Upper lobe of left lung (tissue), 6 donors: ENCODE measurements at places on chromosomes 3 and 15.

DNA sequence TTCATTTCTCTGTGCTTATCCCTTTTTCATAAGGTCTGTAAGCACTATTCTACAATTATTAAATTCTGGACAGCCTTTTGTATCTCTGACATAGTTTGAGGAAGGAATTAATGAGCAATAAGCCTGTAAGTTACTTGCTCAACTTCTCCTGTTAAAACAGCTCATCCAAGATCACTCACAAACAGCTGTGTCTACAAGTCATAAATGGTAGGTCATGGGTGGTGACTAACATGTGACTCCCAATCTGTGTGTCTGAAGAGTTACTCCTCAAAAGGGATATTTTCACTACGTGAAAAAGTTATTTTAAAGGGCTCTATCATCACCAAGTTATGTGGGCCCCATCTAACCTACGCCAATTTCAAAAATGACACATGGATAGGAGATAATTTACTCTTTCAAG lies 145.2 kb upstream of the CBLB start:
- no peaks in the 10 kb centered on the region for H3K36me3 ChIP-seq
- no peak overlapping the region for H3K4me3 ChIP-seq
- no peaks in the 10 kb centered on the region for H3K27me3 ChIP-seq

- peak; percentile 92 for DNase-seq
- peaks cover 9% of the 10 kb centered on the region for H3K4me1 ChIP-seq
- no peaks in the 10 kb centered on the region for H3K36me3 ChIP-seq
Measured at GRCh38 chr15:59371458-59372351, 966 bp downstream of the MYO1E start.

DNA sequence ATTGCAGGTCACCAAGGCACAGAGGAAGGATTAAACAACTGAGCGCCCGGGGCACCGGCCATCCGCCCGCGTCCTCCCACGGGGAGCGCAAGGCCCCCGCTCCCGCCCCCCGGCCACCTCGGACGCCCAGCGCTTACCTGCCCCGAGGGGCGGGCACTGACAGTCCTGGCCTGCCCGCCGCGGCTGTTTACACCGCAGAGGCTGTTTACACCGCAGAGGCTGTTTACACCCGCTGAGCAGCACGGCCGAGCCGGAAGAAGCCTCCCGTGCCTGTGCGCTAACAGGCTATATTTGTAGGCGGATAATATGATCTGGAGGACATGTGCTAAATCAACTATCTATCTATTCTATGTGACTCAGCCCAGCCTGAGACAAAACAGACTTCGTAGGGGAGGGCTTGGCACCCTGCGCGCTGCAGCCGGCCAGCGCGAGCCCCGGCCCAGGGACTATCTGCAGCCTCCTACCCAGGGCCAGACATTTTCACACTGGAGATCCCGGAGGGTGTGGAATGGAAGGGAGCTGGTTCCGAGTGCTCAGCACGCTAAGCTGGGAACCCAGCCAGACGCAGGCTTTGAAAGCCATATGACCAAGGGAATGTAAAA lies at the start of gene LRRC2:
LRRC2 (minus strand) TSS at position 263 of the 602 bp plus-strand sequence. CDS start 14,711 bp downstream, outside the sequence.
- peaks cover 10% of the 10 kb centered on the region for H3K4me1 ChIP-seq
- DNase-seq = peak; percentile 87
- no peak within 1 kb of the TSS for H3K27ac ChIP-seq
- no peaks in the 10 kb centered on the region for H3K36me3 ChIP-seq

DNA sequence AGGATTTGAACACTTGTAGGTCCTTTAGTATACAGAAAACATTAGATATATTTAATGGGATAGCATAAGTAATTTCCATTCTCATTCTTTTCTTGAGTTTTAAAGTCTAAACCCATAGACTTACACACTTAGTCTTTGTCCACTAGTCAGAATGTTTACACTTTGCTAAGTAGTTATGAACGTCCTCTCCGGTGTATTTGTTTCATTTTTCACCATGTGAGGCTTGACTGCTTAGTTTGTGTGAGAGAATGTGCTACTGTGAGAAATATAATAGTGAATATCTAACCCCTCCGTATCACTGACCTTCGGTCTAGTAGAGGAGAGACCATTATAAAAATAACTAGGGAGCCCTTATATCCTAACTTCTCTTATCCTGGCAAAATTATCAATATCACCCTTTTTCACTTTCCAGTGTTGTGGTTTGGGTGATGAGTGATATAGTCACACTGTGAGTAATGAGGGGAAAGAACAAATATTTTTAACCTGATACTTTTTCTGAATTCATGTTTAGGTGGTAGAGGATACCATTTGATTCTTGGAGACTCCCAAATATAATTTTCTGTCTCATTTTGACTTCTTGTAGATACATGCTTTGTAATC lies 122.4 kb downstream of the UBE2E2 start:
- no peak for DNase-seq
- H3K27ac ChIP-seq = no peak overlapping the region
- peaks cover 11% of the 10 kb centered on the region for H3K4me1 ChIP-seq
- H3K4me3 ChIP-seq = no peak overlapping the region

GRCh38 chr3:110789315-110789714 lies 282.3 kb upstream of the NECTIN3 start:
- H3K27ac ChIP-seq = no peak overlapping the region
- no peak overlapping the region for H3K4me3 ChIP-seq
- no peaks in the 10 kb centered on the region for H3K4me1 ChIP-seq
- no peak for DNase-seq
- no peaks in the 10 kb centered on the region for H3K27me3 ChIP-seq

GRCh38 chr3:89954137-89954536 lies 846.7 kb downstream of the EPHA3 start:
- H3K27ac ChIP-seq = no peak overlapping the region
- DNase-seq = no peak
- H3K27me3 ChIP-seq = no peaks in the 10 kb centered on the region
- H3K4me3 ChIP-seq = no peak overlapping the region
- no peaks in the 10 kb centered on the region for H3K36me3 ChIP-seq
- no peaks in the 10 kb centered on the region for H3K4me1 ChIP-seq

DNA sequence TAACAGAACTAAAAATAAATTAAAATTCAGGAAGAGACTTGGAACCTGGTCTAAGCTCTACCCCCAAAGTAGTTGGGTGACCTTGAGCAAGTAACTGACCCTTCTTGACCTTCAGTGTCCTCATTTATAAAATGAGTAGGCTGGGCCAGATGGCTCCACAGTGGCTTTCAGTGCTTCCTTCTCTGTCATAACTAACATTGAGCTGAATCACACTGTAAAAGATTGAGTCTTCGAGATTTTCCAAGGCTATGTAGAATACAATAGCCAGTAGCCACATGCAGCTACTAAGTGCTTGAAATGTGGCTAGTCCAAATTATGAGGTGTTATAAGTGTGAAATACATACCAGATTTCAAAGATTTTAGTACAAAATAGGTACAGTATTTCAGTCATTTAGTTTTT lies 313.3 kb downstream of the MECOM start:
- no peaks in the 10 kb centered on the region for H3K36me3 ChIP-seq
- H3K4me3 ChIP-seq = no peak overlapping the region
- H3K27me3 ChIP-seq = no peaks in the 10 kb centered on the region
- peaks cover 6% of the 10 kb centered on the region for H3K4me1 ChIP-seq
- no peak overlapping the region for H3K27ac ChIP-seq

DNA sequence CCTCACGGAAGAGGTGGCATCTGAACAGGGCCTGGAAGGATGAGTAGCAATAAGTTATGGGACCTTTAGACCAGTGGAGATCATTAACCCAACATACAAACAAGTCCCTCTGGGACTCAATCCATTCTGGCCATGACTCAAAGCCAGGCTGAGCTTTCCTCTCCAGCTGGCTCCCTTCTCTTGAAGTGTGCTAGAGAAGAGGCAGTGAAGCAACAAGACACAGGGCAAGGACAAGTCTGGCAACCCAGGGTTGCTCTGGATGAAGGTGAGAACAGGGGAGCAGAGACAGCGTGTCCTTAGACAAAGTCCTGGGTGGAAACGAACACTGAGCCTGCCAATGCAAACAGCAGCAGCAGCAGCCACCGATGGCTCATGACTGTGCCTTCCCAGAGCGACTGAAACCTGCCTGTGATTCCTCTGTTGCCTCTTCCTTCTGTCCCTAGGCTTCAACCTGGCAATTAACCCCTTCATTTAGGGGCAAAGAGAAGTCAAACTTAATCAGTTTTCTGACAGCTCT lies 86.8 kb downstream of the BDH1 start:
- no peaks in the 10 kb centered on the region for H3K36me3 ChIP-seq
- H3K27me3 ChIP-seq = no peaks in the 10 kb centered on the region

- no peak overlapping the region for H3K27ac ChIP-seq
- DNase-seq = no peak
- H3K27me3 ChIP-seq = no peaks in the 10 kb centered on the region
- H3K4me1 ChIP-seq = no peaks in the 10 kb centered on the region
- H3K36me3 ChIP-seq = no peaks in the 10 kb centered on the region
- no peak overlapping the region for H3K4me3 ChIP-seq
Measured at GRCh38 chr3:126886217-126886616, 96.7 kb upstream of the PLXNA1 start.

DNA sequence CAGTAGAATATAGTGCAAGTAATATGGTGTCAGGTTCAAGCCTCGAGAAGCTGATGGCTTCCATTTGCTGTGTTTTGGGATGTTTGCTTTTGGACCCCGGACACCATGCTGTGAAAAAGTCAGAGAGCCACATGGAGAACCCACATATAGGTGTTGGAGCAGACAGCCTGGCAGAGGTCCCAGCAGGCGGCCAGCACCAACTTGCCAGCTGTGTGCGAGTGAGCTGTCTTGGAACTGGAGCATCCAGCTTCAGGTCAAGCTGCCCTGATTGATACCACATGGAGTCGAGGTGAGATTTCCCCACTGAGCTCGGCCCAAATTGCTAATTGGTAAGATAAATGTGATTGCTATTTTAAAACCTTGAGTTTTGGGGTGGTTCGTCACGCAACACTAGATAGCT lies 185.7 kb upstream of the TBL1XR1 start:
- no peak overlapping the region for H3K27ac ChIP-seq
- no peaks in the 10 kb centered on the region for H3K4me1 ChIP-seq
- DNase-seq = no peak

- no peak for DNase-seq
- no peak overlapping the region for H3K4me3 ChIP-seq
- no peaks in the 10 kb centered on the region for H3K27me3 ChIP-seq
- H3K36me3 ChIP-seq = no peaks in the 10 kb centered on the region
- H3K4me1 ChIP-seq = no peaks in the 10 kb centered on the region
Measured at GRCh38 chr3:48370333-48370713, 1.7 kb upstream of the FBXW12 start.

GRCh38 chr15:74399100-74399499 lies 31.7 kb upstream of the CYP11A1 start:
- peaks cover 5% of the 10 kb centered on the region for H3K4me1 ChIP-seq
- no peaks in the 10 kb centered on the region for H3K27me3 ChIP-seq
- no peak for DNase-seq

GRCh38 chr3:5187920-5188418 lies 462 bp downstream of the EDEM1 start:
- DNase-seq = peak; percentile 93
- no peaks in the 10 kb centered on the region for H3K27me3 ChIP-seq
- peak overlapping the region; percentile 97 for H3K27ac ChIP-seq

GRCh38 chr3:2889736-2890135 lies 220.4 kb downstream of the IL5RA start:
- H3K27me3 ChIP-seq = no peaks in the 10 kb centered on the region
- H3K4me3 ChIP-seq = no peak overlapping the region
- no peaks in the 10 kb centered on the region for H3K4me1 ChIP-seq
- DNase-seq = no peak
- no peaks in the 10 kb centered on the region for H3K36me3 ChIP-seq

- no peaks in the 10 kb centered on the region for H3K27me3 ChIP-seq
- no peak for DNase-seq
- H3K4me1 ChIP-seq = peaks cover 1% of the 10 kb centered on the region
- H3K27ac ChIP-seq = no peak overlapping the region
- no peak overlapping the region for H3K4me3 ChIP-seq
Measured at GRCh38 chr3:133371181-133371580, 28.7 kb upstream of the BFSP2 start.

DNA sequence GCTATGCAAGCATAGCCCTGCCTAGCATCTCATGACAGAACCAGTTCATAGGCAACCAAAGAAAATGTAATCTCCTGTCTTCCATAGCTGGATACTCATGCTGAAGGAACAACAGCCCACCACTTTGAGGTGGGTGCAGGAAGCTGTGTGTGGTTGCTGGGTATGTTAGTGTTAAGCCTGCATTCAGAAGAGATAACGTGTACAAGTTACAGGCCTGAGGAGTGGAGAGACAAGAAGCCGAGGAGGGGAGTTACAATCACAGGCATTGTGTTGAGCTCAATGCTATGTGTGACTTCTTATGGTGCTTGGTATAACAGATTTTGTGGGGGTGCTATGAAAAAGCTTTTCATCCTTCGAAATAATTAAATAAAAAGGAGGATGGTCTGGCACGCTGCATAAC lies 42.8 kb upstream of the SECISBP2L start:
- H3K27me3 ChIP-seq = no peaks in the 10 kb centered on the region
- H3K27ac ChIP-seq = no peak overlapping the region
- no peaks in the 10 kb centered on the region for H3K36me3 ChIP-seq
- no peaks in the 10 kb centered on the region for H3K4me1 ChIP-seq
- DNase-seq = no peak

- no peaks in the 10 kb centered on the region for H3K36me3 ChIP-seq
- no peaks in the 10 kb centered on the region for H3K27me3 ChIP-seq
- H3K27ac ChIP-seq = no peak overlapping the region
- no peak for DNase-seq
Measured at GRCh38 chr15:80455051-80455648, 51.0 kb downstream of the ARNT2 start.

DNA sequence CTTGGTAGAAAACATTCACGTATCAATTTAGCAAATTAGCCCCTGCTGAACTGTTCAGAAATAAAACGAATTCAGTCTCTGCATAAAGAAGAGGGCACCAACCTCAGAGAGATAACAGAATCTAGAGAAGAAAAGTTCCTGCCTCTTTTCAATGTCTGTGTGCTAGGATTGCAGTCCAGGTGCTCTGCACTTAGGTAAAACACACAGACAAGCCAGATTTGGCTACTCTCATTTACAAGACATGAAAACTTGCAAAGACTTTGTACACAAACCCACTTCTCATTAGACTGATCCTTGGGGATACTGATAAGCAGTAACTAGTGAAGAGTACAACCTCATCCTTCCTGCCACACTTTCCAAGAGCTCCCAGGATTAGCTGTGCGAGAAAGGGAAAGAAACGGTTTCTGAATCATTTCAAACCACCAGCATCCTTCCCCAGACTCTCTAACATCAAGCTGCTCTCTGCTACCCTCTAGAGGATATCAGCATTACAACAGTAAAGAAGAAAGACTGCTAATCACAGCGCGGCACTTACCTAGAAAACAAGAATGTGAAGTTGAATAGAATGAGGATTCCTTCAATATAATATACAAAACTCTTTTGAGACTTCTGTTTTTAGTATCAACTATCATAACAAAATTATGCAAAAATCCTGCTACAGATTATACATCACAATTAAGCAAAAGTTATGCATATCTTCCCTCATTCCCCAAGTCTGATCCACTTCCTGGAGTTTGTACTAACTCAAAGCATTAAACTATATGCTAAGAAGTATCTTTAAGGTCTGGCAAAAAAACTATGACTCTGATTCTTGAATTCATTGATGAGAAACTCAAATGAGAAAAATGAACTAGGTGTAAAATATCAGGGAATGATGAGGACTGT lies 306.4 kb downstream of the MAGI1 start:
- DNase-seq = no peak
- H3K27me3 ChIP-seq = no peaks in the 10 kb centered on the region
- H3K27ac ChIP-seq = no peak overlapping the region
- peaks cover 2% of the 10 kb centered on the region for H3K4me1 ChIP-seq
- no peak overlapping the region for H3K4me3 ChIP-seq
